Renal cortex interstitium (tissue), 15 donors: ENCODE measurements at places on chromosomes 2 and 18.

GRCh38 chr18:9449600-9450414, 25.5 kb upstream of the RALBP1 start:
- DNase-seq, result no peak

DNA sequence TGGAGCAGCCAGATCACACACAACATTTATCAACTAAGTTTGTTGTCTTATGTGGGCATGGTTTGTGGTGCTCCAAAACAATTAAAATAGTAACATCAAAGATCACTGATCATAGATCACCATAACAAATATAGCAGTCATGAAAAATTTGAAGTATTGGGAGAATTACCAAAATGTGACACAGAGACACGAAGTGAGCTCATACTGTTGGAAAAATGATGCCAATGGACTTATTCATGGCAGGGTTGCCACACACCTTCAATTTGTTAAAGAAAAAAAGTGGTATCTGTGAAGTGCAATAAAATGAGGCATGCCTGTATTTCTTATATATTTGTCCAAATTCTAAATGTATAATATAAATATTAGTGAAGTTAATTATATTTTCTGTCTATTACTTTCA, 42.9 kb upstream of the CABYR start:
- no peak for DNase-seq

- peak; percentile 21 for DNase-seq
Observed at GRCh38 chr2:82226441-82226840, 1921.9 kb upstream of the LRRTM1 start.

- no peak for DNase-seq
Observed at GRCh38 chr18:77433076-77433475, 183.4 kb downstream of the GALR1 start.

DNA sequence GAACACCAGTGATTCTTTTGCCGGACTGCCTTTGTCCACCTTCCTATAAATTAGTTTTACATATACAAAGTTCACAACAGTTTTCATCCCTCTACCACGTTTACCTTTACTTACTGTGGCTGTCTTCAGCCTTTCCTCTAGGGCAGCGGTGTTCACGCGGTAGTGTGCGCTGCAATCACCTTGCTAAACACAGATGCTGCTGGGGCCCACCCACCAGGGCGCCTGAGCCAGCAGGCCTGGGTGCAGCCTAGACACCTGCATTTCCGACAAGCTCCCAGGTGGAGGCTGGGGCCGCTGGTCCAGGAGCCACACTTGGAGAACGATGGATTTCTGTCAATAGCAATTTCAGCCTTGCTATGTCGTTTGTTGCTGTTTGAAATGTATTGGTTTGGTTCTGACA, 83.1 kb downstream of the NDUFA10 start:
- no peak for DNase-seq

DNA sequence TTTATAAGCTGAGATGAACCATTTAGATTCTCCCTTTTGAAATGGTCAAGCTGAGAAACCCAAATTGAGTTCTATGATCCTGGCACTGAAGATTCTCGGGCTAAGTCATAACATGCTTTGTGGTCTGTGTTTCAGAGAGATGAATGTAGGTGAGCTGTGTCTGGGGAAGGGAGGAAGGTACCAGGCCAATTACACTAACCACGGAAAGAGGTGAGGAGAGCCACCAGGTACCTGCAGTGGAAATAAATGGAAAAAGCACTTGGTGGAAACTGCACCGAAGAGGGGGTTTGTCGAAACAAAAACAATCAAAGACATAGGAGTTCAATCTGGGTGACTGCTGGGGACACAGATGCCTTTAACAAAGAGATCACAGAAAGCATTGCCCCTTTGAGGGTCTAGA, 963 bp upstream of the MRPL44 start:
- DNase-seq, result no peak

- no peak for DNase-seq
Observed at GRCh38 chr2:66490588-66491001, 55.7 kb downstream of the MEIS1 start.

DNA sequence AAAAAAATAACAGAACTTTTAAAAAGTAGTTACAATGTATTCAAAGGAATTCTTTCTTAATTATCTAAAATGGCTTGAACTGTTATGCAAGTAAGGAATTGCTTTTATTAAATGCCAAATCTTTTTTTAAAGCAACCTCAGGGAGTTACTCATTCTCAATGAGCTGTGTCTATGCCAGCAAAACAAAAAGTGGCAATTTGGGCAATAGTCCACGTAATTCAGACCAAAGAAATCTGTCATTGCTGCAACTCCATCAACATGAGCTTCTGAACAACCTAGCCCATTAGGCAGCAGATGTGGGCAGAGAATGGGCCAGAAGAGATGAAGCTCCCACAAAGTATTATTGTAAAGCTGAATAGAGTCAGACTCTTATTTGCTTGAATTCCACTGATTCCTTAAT, 118.4 kb downstream of the ALK start:
- DNase-seq, result no peak

GRCh38 chr2:168901003-168901402, at the start of gene G6PC2:
Gene G6PC2 (plus strand): TSS chr2:168901291. CDS start chr2:168901332, 41 bp downstream.
- no peak for DNase-seq

- DNase-seq, result no peak
Observed at GRCh38 chr2:190695739-190696138, 46.9 kb downstream of the NAB1 start.

GRCh38 chr2:47558116-47558767, 155.3 kb downstream of the MSH2 start:
- no peak for DNase-seq

DNA sequence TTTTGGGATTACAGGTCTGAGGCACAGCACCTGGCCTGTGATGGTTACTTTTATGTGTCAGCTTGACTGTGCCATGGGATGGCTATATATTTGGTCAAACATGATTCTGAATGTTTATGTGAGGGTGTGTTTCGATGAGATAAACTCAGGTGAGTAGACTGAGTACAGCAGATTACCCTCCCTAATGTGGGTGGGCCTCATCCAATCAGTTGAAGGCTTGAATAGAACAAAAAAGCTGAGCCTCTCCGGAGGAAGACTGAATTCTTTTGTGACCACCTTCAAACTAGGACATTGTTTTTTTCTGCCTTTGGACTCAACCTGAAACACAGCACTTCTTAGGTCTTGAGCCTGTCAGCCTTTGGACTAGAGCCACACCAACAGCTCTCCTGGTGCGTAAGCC, 49.4 kb upstream of the FIGN start:
- DNase-seq, result no peak

DNA sequence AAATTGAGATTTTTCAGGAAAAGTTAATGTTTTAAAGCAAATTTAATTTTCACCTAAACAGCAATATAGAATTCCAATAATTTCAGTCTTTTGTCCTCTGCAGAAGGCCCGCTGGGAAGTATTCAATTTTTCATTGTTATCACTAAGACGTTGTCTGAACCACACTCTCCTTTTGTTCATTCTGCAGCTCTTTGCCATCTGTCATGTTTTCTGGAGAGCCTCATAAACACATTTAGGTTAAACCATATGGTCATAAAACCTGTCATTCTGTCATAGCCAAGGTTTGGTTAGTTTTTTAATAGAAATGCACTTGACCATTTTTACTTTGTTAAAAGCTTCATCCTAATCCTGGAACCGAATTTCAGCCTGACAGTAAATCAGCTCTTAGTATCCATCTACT, 54.0 kb upstream of the PGAP1 start:
- no peak for DNase-seq

- DNase-seq, result no peak
Observed at GRCh38 chr2:187544371-187545080, 9.7 kb downstream of the TFPI start.

DNA sequence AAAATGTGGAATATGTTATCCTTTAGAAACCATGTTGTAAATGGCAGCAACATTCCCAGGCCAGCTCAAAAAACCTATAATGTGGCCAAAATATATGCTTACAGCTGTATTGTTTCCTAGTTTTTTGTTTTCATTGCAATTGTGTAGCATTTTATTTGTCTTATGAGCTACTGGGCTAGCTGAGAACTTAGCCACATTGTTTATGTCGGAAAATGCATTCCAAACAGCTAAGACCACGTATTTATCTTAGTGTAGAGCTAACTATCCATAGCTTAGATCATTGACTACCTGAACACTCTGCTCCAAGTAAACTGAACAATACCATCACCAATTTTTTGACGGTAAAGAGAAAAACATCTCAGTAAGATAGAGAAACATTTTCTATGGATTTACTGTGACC, 38.4 kb downstream of the METAP1D start:
- no peak for DNase-seq
